A549 (cell line): ENCODE measurements at places on chromosomes 7 and 10.

- no peak for DNase-seq
Observed at GRCh38 chr10:78913219-78914059, 155.3 kb upstream of the ZMIZ1 start.

- DNase-seq = no peak
Observed at GRCh38 chr7:49513911-49514310, 259.5 kb upstream of the VWC2 start.

DNA sequence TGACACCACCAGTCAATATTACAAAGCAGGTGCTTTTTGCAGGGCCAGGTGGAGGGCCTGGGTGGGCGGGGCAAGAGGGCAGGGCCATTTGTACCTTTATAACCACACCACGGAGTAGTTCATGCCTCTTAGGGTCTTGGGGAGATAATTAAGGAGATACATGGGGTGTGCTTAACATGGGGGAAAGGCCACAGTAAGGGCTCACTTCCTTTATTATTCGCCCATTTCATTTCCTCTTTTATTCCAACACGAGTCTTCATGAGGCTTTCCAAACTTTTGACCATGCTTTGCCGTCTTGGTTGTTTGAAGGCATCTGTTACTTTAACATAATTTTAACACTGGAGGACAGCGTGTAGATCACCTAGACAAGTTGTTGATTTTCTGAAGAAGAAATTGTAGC, 33.3 kb upstream of the LYZL2 start:
- no peak for DNase-seq

DNA sequence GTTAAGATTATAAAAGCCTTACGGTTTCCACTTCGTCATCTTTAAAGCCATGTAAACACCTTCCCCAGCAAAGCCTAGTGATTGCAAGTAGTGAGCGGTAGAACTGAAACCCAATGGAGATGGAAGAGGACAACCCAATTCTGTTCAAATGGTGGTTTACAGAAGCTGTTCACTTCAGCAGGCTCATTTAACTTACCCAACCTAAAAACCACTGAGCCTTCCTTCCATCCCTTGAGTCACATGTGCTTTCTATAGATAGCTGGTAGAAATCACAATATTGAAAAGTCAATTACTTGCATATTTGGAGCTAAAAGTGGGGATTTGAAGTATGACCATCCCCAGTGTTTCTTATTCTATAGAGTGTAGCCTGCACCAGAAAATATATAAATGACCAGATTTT, 667.7 kb downstream of the SUGCT start:
- no peak for DNase-seq

- no peak for DNase-seq
Observed at GRCh38 chr7:155610633-155611193, 33.7 kb upstream of the RBM33 start.

- DNase-seq = no peak
Observed at GRCh38 chr7:107809179-107809578, 6.2 kb upstream of the SLC26A3 start.

GRCh38 chr10:79438699-79439085, 6.7 kb downstream of the ZCCHC24 start:
- DNase-seq = no peak

DNA sequence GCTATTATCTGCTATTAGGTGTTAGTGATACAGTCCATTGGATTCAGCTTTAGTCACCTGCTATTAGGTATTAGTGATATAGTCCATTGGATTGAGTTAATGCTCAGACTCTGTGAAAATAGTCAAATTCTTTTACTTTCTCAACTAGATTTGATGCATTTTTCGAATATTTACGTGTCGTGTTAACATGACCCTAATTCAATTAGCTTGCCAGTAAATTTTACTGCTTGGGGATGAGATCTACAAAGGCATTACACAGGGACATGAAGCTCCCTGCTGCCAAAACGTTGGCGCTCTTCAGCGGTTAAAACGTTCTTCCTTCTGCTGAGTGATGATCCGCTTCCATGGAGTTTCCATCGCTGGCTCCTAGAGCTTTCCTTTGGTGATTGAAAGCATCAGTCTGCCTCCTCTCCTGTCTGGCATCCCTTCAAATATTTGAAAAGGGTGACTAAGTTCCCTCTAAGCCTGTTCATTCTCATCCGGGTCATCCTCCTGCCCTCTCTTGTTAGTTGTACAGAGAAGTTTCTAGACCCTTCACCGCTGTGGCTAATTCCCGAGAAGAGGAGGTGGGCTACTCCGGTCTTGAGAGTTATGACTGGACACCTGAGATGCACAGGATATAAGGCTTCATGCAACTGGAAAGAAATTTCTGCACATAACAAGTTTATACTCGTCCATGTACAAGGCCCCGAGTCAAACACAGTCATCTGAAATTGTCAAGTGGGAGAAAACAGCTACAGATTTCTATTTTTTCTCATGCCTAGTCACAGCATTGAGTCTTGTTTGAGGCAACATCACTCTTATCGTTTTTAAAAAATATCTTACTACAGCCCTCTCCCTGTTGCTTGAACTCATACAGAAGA, 254.0 kb downstream of the KLF6 start:
- DNase-seq = no peak

DNA sequence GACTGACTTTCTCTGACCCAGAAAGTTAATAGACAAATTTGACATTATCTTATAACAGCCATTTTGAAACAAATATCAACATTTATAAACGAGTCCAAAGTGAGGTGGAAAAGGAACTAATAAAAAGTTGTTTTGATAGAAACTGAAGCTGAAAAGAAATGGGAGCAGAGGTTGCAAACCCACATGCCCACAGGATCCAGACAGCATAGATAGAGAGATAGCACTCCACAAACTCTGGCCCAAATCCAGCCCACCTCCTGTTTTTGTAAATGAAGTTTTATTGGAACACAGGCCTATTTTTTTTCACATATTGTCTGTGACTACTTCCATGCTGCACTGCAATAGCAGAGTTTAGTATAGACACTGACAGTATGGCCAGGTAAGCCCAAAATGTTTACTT, 171.9 kb downstream of the PRKG1 start:
- DNase-seq = no peak
